ENCODE measurements at places on chromosomes 5 and 9.

DNA sequence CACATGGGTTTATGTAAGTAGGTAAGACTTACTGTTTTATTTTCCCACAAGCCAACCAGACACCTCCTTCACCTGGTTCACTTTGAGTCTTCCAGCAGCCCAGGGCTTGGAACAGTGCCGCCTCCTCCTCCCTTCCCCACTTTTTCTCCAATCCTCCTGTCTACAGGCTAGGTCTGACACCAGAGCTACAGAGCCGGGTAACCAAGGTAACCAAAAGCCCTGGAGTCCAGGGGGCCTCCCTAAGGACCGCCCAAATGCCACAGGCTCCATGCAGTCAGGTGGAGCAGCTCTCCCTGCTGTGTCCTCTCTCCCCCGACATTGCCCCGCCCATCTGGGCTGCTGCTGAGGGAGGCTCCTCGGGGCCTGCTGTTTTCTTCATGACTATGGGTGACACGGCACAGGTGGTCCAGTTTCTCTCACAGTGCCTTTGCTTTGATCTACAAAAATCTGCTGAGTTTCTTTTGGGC lies 138.0 kb upstream of the EFNA5 start:
- no peak for DNase-seq

DNA sequence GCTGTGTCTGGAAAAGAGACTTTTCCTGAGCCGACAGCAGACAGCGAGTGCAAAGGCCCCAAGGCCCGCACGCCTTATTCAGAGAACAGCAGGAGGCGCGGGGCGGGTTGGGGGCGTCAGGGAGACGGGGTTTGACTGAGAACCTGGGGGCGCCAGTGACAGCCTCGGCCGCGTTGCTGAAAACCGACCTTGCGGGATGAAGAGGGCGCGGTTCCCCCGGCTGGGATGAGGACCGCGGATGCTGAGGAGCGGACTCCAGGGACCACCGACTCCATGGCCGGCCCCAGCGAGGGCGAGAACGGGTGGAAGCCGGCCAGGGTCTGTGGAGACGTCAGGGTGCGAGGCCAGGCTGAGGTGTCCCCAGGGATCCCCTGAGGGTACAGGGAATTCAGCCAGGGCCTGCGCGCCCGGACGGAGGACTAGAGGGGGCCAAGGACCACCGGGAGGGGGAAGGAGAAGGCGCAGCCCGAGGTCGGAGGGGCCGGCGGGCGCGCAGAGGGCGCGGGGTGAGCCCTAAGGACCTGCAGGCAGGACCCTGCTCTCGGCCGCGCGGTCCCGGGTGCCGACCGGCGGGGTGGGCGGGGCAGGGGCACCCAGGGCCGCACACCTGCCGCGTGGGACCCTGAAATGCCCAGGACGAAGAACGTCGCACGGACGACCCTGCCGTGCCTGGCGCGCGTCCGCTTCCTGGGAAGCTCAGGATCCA lies 837 bp upstream of the AHRR start:
- DNase-seq = no peak

GRCh38 chr5:171834461-171834860 lies 48.8 kb downstream of the SMIM23 start:
- DNase-seq = no peak

DNA sequence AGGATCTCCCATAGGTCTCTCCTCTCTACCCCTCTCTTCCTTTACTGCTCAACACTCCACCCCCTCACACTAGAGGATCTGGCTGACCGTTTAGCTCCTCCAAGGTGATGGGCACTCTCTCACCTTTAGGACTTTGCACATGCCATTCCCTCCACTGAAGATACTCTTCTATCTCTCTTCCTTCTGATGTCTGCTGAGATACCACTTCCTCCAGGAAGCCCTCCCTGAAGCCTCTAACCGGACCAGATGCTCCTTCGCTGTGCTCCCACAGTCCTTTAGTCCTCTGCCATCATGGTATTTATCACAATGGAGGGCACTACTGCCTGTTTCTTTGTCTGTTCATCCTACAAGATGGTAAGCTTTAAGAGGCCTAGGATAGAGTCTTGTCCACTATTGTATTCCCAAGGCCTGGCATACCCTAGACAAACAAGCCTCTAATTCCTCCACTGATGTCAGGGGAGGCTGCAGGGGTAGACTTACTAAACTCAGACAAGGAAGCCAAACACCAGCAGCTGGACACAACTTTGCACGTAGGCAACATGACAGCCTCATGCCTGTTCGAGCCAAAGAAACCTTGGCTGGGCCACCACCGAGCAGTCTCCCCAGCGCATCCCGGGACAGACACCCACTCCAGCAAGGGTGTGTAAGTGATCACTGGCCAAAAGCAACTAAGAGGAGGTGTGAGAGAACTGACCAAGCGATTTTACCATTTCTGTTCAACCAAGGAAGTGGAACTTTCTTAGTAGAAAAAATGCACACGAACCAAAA lies 20.2 kb downstream of the ORM2 start:
- no peak for DNase-seq

DNA sequence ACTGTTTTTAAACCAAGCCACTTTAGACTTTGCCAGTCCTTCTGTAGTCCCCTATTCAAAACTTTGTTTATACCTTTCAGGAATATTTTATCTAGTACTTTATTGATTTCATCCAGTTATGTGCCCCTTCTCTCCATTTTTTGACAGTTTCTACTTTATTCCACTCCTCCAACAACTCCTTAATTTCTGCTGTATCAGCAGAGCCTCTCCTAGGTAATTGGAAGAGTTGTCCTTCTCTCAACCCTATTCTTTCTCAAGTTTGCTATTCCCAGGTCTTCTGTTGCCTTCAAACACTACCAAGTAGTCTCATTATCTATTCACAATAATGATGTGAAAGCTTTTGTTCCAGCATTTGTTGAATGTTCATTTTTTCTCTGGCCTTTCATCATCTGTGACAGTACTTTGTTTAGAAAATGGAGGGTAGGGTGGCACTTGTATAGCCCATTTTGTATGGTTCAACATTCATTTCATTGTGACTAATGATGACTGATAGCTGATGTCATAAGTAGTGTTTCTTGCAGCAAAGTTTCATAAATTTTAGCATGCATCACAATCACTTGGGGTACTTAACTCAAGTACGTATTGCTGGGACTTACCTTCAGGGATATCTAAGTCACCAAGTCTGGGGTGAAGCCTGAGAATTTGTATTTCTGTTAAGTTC lies 204.4 kb upstream of the DMRT1 start:
- no peak for DNase-seq

GRCh38 chr5:56900395-56900794 lies 9.0 kb upstream of the SETD9 start:
- no peak for DNase-seq

DNA sequence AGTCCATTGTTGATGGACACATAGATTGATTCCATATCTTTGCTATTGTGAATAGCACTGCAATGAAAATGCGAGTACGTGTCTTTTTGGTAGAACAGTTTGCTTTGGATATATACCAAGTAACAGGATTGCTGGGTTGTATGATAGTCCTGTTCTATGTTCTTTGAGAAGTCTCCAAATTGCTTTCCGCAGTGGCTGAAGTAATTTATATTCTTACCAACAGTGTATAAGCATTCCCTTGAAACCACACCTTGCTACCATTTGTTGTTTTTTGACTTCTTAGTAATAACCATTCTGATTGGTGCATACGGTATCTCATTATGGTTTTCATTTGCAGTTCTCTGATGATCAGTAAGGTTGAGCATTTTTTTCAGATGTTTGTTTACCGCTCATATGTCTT lies 792.9 kb downstream of the PTPRD start:
- DNase-seq = no peak

- DNase-seq = no peak
Observed at GRCh38 chr5:9898319-9898718, 268.2 kb upstream of the TAS2R1 start.

GRCh38 chr9:12817702-12818101 lies 42.9 kb downstream of the LURAP1L start:
- DNase-seq = no peak

- no peak for DNase-seq
Observed at GRCh38 chr5:6407558-6408259, 29.4 kb upstream of the MED10 start.

- DNase-seq = peak; percentile 39
Observed at GRCh38 chr9:68905129-68905528, 108.8 kb downstream of the PRKACG start.

- DNase-seq = no peak
Observed at GRCh38 chr9:124124729-124125650, 113.4 kb downstream of the LHX2 start.
